ENCODE measurements at places on chromosomes 16 and 17.

- no peak for DNase-seq
Observed at GRCh38 chr16:82651921-82652601, 25.3 kb downstream of the CDH13 start.

DNA sequence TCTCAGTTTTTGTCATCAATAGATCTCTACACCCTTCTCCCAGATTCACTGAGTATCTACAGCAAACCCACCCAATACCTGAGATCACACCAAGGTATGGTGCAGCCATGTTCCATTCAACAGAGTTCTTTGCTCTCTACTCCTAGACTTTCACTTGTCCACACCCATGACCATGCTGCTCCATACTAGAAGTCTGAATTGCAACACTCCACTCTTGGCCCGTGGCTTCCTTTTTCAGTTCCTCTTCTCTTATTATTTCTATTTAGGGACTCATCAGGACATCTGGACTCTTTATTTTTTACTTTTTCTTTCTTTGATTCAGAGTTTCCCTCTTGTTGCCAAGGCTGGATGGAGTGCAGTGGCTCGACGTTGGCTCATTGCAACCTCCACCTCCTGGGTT is 37.1 kb downstream of the YWHAE start:
- no peak for DNase-seq

DNA sequence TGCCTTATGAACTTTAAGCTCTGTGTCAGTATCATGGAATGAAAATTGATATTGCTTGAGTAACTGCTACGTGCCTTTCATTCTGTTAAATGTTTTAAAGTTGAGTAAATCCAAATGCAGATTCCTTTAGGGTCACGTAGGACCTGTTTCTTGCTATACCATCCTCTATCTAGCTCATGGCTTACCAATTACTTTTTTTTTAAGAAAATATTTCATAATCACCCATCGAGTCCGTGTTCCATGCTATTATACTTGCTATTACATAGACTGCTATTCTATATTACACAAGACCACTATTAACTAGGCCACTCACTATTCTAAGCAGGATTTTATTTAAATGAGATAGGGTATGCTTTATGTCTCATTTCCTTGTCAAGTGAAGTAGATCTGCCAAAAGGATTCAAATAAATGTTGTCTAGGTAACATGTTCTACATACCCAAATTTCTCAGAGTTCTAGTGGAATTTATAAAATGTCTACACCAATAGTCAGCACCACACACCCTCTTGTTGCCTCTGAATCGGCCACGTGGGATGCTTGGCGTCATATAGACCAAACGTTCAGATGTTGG is 11.9 kb downstream of the ANKFN1 start:
- DNase-seq, result no peak

DNA sequence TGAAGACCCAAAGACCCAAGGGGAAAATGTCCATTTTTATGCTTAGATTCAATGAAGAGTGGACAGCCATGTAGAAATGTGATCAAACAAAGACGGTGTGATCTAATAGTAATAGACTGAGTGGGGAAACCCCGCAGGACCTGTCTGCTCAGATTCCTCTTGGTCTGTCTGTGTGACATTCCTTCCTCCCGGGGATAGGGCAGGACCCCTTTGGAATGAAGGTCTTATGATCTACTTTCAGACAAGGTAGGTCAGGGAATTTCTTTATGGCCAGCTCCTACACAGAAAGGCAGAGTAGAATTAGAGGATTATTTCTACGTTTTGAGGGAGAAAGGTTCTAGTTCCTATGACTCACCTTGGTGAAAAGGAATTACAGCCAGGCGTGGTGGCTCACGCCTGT is 267.6 kb downstream of the STX8 start:
- no peak for DNase-seq

GRCh38 chr16:82623241-82623640 is 3.5 kb upstream of the CDH13 start:
- DNase-seq, result no peak

- no peak for DNase-seq
Observed at GRCh38 chr16:74586948-74587347, 20.0 kb downstream of the GLG1 start.

GRCh38 chr16:67516296-67517154 is 12.1 kb upstream of the RIPOR1 start:
- no peak for DNase-seq

- no peak for DNase-seq
Observed at GRCh38 chr17:79033741-79034501, 10.0 kb downstream of the C1QTNF1 start.

- DNase-seq, result no peak
Observed at GRCh38 chr16:70591615-70592014, 54.7 kb upstream of the IL34 start.

DNA sequence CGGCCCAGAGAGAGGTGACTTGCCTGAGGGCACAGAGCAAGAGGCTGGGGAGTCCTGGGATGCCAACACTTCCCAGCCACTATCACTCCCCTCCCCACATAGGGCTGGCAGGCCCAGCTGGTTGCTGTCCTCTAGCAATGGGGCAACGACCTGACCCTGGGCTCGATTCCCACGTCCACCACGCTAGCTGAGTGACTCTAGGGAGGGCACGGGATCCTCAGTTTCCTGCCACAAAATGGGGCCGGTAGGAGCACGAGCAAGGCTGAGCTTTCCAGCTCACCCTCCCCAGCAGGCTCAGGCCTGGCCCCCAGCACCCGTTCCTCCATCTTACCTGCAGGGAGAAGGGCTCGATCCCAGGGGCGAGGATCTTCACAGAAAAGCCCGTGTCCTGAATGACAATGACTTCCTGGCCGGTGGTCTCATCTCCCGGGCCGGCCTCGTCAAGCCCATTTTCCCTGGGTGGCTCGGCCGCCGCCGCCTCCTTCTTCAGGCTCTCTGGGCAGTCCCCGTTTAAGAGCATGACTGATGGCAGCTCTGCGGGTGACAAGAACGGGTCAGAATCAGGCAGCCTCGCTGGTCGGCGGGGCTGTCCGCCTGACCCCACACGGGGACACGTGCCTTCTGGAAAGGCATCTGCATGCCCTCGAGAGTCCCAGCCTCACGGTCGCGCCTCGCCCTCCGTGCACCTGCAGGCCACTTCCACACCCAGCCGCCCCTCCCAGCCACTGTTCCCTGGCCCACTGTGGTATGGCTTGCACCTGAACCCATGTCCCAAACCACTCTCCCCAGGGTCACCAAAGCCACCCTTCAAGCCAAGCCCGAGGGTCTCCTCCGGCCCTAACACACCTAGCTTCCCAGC is 7.3 kb downstream of the CLUH start:
- DNase-seq, result no peak

DNA sequence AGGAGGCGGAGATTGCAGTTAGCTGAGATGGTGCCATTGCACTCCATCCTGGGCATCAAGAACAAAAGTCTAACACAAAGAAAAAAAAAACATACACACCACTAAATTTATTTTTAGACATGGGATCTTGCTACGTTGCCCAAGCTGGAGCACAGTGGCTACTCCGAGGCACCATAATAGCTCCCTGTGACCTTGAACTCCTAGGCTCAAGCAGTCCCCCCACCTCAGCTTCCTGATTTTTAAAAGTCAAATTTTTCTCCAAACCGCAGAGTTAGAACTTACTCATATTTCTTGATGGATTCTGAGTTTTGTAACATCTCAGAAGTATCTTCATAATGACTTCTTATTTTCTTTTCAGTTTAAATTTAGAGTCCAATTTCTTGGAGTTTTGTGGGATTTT is 3.4 kb downstream of the CMTM4 start:
- no peak for DNase-seq

DNA sequence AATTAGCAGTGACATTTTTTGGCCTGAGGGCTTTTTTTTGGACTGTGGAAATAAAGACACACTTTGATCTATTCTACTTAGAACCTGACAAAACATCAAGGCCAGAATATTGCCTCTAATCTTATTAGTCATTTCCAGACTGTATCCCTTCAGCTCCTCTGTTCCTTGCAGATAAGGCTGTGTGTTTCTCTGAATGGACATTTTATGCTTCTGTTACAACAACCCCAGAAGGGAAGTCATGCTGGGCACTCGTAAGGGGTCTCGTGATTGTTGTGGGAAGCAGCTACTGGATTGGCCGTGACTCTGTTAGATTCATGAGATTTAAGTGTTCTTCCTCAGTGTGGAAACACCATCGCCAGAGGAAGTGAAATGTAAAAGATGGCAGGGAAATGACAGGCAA is 31.6 kb upstream of the HS3ST2 start:
- no peak for DNase-seq

- DNase-seq, result no peak
Observed at GRCh38 chr17:57017625-57018024, 39.7 kb downstream of the SCPEP1 start.

- DNase-seq, result peak; percentile 90
Observed at GRCh38 chr17:75205037-75205792, at the start of gene NUP85. NUP85 (plus strand) TSS chr17:75205679; CDS start chr17:75205762, 83 bp downstream.
